ENCODE measurements at places on chromosomes 16 and 17. TPM values are rescaled to one million over a fixed set of nuclear protein-coding genes. Genes with fewer than 3 reads are reported as not detected.
A peak's percentile ranks its signal among the peaks of the same experiment; 100 is the strongest.

GRCh38 chr16:59060207-59060606, 326.1 kb upstream of the GOT2 start:
- DNase-seq = no peak

GRCh38 chr17:78038748-78039288, 80.3 kb downstream of the TNRC6C start:
- DNase-seq = no peak

GRCh38 chr16:84965428-84966415, 45.6 kb downstream of the ZDHHC7 start:
- no peak for DNase-seq

DNA sequence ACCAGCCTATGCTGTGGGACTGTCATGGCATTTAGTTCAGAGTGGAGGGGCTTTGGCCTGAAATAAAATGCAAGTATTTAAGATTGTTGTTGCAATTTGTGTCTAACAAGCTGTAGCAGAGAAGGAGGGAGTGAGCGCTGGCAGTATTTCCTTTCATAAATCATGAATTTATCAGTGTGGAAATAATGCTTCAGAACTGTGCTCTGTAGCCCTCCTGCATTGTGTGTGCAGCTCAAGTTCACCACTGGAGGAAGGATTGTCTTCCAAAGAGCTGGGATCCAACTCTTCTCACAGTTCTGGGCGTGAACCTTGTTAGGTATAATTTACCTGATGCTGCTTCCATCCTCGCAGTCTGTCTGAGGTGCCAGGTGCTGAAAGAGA, 15.1 kb downstream of the SNX11 start:
- no peak for DNase-seq

GRCh38 chr17:42541041-42541833, 5.2 kb downstream of the NAGLU start:
- DNase-seq = no peak

- DNase-seq = no peak
These were observed 16.8 kb upstream of the CCDC182 start for GRCh38 chr17:57761887-57762286.

- DNase-seq = peak; percentile 36
These were observed at the start of gene IFI35 for GRCh38 chr17:43006639-43007551. Gene IFI35 (plus strand): TSS chr17:43006784. CDS start chr17:43006948, 164 bp downstream.

- no peak for DNase-seq
These were observed 346.6 kb downstream of the SNX29 start for GRCh38 chr16:12323007-12323758.

- DNase-seq = no peak
These were observed 80.6 kb downstream of the OR1D5 start for GRCh38 chr17:2982854-2983253.

GRCh38 chr17:8829036-8829941, 30.1 kb upstream of the MFSD6L start:
- no peak for DNase-seq

DNA sequence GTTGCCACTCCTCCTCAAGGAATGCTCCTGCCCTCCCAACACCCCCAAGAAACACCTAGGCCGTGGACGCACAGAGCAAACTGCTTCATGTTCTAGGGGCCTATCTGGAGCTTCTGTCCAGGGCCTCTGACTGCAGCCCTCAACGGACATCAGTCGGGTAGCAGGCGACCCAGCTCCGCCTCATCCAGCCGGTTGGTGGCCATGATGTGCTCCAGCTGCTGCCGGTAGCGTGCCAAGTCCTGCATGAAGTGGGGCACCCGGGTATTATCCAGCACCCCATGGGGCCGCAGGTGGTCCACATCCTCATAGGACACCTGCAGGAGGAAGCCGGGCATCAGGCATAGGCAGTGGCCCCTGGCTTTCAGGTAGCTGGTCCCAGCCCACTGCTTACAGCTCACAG, 6.3 kb downstream of the NOL3 start:
- DNase-seq = no peak

GRCh38 chr17:60231234-60231633, 81.5 kb downstream of the CA4 start:
- no peak for DNase-seq

DNA sequence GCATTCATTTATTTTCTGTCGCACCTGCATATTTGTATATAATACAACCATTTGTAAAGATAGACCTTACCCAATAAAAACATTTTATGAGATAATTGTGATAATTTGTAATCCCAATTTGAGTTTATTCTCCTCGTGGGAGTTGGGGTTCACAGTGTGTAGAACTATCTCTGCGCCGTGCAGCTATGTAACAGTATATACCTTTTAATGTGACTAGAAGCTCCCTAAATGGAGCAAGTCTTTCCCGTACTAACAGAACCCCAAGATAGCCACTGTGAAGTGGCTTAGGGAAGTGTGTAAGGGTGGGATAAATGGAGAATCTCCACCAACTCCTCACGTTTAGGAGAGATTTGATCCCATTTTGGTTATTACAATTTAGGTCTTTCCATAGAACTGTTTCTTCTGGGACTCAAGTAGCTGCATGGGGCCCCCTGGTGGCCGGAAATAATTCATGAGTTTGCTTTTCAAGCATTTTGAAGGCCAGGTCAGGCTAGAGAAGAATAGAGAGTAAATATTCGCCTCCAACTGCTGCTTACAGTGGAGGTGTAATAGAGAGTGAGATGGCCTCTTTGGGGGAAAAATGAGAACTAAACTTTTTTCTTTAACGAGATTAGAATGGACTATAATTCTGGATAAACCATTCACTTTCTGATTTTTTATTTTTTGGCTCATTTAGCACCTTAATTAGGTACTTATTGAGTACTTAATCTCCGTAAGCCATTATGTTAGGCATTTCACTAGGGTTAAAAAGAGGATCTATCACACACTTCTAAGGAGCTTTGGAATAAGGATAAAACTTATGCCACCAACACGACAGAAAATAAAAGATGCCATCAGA, 4.5 kb downstream of the TMEM100 start:
- DNase-seq = peak; percentile 79

GRCh38 chr16:84356591-84357116, 11.7 kb upstream of the ATP2C2 start:
- peak; percentile 43 for DNase-seq

DNA sequence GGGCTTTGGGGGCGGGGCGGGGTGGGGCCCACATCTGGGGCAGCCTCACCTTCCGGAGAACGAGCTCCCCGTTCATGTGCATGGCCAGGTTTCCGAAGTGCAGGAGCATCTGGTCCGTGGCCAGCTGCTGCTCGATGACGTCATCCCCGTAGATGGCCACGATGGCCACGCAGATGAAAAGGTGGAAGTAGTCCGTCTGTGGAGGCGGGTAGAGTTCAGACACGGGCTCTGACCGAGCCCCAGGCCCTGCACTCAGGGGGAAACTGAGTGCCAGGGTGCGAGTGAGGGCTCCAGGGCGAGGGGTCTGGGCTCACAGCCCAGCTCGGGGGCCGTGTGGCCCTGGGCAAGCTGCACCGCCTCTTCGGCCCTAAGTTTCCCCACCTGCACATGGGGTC, 93.7 kb downstream of the TBC1D16 start:
- DNase-seq = no peak

DNA sequence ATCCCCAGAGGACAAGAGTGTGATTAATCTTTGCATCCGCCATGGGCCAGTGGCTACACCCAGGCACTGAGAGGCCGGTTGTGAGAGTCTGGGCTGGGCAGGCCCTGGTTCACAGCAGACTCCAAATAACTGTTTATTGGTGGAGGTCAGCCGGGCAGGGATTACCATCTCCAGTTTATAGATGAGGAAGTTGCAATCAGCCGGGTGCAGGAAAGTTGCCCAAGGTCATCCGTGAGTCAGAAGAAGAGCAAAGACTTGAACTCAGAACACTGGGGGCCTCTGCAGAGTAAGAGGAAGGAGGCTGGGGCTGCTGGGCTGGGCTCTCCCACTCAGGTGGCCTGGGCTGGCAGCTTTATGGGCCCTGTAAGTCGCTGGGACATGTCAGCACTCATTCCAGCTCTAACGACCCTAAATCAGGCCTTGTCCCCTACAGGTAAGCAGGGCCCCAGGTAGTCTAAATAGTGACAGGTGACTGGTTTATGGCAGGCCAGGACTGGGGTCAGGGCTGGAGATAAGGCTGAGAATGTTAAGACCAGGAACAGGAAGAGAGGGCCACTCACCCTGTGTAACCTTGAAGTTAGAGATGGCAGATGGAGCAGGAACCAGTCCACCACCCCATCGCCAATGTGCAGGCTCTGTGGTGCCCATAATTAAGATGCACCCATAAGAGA, 2.1 kb upstream of the CA4 start:
- DNase-seq = no peak

The PRR15L gene
- not detected for total RNA-seq

The SLC43A2 gene
- total RNA-seq = 15.5 TPM

The DNAI2 gene
- total RNA-seq = not detected

The CETP gene
- not detected for total RNA-seq

Measured in neural crest cell (in vitro differentiated cells).